ENCODE measurements at places on chromosomes 2 and 18. TPM values are rescaled to one million over a fixed set of nuclear protein-coding genes. Genes with fewer than 3 reads are reported as not detected.

DNAH6 gene
- total RNA-seq: 0.66 TPM

DNA sequence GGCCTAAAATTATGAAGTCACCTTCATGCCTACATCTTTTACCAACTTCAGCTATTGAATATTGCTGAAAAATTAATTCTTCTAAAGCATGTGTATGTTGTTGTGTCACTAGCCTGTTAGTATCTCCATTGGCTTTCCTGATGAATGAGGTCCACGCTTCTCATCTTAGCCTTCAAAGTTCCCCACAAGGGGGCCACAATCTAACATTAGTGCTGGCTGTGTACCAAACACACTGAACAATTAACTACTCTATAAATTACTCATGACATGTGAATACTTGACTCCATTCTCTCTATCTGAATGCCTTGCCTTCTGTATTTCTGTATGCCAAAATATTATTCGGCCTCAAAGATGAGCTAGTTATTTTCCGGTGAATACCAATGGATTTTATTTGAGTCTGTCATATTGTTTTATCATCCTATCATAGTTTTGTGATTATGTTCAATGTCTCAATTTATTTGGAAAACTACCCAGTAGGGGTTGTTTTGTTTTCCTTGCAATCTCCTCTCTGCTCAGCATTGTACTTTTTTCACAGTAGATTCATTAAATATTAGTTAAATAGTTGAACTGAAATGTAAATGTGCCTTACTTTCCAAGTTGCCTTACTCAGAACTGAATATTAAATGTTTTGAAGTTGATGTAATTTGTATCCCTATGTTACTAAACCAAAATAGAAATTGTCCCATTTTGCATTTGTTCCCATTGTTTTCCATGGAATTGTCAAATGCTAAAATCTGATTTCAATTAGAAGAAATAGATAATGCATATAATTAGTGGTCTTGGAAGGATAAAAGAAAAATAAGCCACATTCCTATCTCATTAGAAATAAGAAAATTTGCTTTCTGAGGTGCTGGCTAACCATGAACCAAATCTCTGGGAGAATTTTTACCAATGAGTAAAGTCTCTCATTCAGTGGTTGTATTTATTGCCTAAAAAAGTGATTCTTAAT, 208.4 kb upstream of the COL3A1 start:
- DNase-seq: no peak

DNA sequence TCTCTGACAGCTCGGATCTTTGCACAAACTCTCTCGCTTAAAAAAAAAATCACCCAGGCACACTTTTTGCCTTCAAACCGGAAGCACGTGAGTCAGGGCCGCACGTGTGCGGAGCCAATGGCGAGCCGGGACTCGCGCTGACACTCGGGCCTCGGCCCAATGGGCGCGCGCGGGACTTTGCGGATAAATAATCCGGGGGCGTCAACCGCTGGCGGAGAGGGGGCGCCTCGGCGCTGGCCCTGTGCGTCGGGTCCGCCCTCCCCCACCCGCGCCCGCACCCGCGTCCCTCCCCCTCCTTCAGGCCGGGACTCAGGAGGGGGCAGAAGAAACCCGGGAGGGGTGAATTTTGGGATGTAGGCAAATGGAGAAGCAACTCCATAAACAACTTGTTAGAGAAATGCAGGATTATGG, 319 bp upstream of the EN1 start:
- no peak for DNase-seq

- DNase-seq: no peak
These were observed 17.1 kb downstream of the ZFP36L2 start for GRCh38 chr2:43209204-43209717.

DNA sequence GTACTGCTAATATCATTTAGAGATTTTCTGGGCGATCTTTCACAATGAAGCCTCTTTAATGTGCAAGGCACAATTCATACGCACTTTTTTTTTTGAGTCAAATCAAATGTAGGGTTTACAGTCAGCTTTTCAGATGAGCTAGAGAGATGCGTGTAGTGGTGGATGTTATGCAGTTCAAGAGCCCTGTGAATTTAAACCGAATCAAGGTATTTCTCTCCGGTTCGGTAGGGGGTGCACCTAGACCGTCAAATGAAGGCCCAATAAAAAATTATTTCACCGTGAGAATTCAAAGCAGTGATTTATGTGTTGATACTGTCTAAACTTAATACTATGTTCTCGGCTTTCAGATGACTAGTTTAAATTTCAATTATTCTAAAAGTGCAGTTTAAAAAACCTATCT, 1.1 kb downstream of the PTH2R start:
- no peak for DNase-seq

GRCh38 chr2:34909992-34910705, 1311.0 kb upstream of the FAM98A start:
- DNase-seq: no peak

GALR1 gene
- 0.05 TPM for total RNA-seq

- no peak for DNase-seq
These were observed 73.9 kb upstream of the HPCAL1 start for GRCh38 chr2:10228611-10229365.

DNA sequence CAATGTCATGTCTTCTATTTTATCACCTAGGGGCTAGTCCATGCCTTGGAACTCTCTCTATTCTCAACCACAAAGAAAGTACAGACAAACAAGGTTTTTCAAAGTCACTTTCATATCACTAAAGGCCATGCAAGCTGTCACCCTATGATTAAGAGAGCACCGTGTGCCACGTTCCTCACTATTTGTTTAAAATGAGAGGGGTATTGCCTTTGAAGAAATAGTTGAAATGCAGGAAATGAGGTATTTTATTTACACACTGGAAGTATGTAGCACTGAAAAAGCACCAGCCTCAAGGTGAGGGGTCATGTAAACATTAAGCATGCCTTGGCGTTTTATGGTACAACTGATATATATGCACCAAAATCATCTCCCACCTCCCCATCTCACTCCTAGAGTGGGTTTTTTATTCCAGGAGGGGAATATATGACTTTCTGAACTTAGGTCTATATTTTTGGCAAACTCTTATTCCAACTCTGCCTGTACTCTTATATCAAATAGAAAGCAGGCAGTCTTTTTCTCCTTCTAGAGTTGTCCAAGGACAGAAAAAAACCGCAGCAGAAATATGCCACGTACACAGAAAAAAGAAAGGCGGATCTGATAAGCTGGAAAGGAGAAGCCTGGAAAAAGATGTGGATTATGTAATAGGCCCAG, 53.5 kb downstream of the VSNL1 start:
- DNase-seq: no peak

GRCh38 chr18:55252053-55252675, 292.9 kb upstream of the CCDC68 start:
- no peak for DNase-seq

DNA sequence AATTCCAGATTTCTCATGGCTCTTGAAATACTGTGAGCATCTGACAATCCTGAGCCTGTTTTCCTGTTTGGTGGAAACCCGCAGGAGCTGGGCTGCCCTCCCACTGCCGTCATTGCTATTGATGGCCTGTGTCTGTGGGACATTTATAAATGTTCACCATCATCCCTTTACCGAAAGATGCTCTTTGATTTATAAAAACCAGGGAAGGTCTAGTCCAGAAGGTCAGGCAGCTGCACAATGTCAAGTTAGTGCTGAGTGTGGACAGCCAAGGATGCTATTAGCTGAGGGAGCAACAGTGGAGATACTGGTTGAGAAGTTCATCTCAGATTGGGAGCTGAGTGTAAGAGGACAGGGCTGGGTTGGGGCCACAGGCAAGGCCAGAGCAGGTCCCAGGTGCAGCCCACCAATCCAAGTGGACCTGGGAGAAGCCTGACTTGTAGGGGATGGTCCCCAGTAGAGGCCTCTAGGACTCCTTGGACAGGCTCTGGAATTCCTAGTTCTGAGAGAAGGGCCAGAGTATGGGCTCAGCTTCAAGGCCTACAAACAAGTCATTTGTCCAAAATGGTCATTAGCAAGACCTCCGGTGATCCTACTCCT, 55.1 kb downstream of the COPS8 start:
- DNase-seq: no peak

UGT1A4 gene
- 0.09 TPM for total RNA-seq

DNA sequence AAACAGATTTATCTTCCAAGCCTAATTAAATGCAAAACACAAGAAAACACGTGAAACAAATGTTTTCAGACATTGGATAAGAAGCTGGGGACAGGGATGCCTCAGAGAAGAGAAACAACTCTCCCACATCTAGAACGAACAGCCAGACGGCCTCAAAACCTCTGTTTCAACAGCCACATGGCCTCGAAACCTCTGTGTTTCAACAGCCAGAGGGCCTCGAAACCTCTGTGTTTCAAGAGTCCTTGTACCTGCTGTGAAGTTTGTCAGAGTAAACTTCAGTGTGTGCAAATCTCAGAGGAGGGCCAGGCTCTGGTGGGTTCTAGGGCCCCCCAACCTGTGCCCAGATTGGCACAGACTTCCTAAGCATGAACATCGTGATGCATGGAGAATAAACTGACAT, 43.3 kb upstream of the NFATC1 start:
- no peak for DNase-seq

CAPN10 gene
- 34.1 TPM for total RNA-seq

DNA sequence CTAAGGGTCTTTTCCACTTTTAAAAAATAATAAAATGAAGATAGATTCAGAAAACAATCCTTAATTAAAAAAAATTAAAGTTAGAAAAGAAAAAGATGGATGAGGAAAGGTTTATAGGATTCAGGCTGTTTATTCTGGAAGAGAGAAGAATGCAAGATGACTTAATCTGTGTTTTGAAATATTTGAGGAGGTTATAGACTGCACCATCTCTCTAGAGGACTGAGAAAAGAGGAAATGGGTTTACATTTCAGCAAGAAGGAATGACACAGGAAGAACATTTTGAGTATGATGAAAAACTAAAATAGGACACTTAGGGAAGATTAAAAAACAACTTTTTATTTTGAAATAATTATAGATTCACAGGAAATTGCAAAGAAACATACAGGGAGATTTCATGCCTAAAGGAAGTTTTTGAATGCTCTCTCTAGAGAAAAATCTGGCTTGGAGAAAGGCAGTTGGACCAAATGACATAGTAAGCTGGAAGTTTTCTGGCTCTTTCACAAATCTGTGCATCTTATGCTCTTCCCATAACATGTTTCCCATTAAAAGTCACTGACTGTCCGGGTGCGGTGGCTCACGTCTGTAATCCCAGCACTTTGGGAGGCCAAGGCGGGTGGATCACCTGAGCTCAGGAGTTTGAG, 75.0 kb downstream of the CERS6 start:
- DNase-seq: no peak

GRCh38 chr2:223181561-223181960, 129.6 kb downstream of the KCNE4 start:
- DNase-seq: no peak

DNA sequence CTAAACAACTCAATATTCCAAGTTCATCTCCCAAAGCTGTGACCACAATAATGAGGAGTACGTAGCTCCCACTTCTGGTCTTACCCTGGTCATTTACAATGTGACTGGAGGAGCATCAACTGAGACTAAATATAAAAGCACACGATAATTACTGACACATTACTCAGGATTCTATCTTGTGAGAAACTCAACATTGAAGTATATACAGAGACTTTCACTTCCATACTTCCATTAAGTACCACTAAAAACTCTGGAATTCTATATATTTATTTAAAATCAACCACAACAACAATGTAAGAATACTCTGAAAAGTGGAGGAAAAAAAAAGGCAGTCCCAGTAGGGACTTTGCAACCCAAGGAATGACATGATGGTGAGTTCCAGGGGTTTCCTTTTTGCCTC, 61.4 kb downstream of the XDH start:
- DNase-seq: no peak

DNA sequence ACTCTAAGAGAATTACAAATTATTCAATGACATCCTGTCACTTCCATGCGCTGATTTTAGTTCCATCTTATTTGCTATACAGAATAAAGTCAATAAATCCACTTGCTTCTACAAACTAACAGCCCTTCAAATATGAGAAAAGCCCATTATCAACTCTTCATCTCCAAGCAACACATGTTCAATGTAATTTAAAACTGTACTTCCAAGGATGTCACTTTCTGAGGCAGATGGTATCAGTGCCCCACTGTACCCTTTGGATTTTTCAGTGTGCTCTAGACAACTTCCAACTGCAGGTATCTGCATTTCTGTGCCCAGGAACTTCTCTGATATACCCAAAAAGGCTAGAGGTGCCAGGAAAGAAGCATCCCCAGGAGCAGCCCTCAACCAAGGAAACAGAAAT, 87.6 kb downstream of the SMAD2 start:
- DNase-seq: no peak

DNA sequence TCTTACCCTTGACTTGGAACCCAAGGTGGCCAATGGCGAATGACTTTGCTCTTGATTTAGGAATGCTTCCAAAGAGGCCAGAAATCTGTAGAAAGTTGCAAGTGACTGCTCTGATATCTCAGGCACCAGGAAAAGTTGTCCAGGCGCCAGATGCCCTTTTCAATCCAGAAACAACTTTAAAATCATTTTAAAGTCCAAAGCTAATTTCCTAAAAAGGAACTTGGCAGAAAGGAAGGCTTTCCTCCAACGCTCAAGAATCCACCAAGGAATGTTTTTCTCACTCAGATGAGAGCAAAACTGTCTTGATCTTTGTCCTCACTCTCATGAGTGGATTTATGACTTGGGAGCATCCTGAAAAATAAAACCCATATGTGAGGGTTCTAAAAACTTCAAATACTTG, 5.3 kb downstream of the NGEF start:
- DNase-seq: no peak

DNA sequence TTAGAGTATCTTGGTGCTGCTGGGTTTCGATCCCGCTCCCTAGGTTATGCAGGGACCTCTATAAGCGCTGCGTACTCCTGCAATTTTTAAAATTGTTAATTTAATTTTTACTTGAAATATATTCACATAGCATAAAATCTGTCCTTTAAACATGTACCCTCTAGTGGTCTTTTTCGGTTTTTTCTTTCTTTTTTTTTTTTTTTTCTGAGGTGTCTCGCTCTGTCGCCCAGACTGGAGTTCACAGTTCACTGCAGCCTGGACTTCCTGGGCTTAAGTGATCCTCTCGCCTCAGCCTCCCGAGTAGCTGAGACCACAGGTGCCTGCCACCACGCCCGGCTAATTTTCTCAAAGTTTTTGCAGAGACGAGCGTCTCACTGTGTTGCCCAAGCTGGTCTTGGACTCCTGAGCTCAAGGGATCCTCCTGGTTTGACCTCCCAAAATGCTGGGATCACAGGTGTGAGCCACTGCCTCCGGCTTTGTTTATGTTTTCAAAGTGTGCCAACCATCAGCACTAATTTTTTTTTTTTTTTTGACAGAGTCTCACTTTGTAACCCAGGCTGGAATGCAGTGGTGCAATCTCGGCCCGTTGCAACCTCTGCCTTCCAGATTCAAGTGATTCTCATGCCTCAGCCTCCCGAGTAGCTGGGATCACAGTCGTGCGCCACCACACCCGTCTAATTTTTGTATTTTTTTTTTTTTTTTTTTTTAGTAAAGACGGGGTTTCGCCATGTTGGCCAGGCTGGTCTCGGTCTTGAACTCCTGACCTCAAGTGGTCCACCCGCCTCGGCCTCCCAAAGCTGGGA, 585 bp upstream of the MOB1A start:
- DNase-seq: no peak
